ENCODE measurements at places on chromosomes 1 and 21. TPM values are rescaled to one million over a fixed set of nuclear protein-coding genes. Genes with fewer than 3 reads are reported as not detected.

TXLNA gene
- total RNA-seq: 45.8 TPM

SPRR1B gene
- total RNA-seq: not detected

DNA sequence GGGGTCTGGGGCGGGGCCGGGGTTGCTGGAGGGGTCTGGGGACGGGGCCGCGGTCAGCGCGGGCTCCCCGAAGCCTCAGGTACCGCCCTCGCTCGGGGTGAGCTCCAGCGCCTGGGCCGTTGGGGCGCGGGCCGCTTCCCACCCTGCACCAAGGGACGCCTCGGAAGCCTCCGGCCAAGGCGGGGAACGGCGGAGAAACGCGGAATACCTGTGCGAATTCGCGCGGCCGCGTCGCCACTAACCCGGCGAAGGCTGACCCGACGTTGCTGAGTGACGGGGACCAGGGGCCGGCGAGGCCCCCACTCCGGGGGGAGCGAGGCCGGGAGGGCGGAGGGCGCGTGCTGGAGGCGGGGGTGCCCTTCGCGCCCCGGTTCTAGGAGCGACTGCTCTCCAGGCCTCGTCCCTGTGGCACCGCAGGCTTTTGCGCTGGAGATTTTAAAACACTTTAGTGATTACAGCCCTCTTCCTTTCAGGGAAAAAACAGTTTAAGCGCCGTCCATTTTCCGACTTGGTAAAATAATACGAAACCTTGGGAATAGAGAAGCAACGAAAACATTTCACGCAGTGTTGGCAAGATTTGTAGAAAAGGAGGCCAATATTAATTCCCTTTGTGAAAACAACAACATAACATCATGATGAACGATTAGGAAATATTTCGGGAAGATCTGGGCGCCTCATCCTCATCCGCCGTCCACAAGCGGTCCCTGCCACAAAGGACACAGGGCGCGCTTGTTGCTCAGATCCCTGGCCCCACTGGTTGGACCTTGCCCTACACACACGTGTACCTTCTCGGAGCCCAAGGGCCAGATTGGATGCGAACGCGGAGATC is 971 bp upstream of the GNG4 start:
- DNase-seq: no peak

DNA sequence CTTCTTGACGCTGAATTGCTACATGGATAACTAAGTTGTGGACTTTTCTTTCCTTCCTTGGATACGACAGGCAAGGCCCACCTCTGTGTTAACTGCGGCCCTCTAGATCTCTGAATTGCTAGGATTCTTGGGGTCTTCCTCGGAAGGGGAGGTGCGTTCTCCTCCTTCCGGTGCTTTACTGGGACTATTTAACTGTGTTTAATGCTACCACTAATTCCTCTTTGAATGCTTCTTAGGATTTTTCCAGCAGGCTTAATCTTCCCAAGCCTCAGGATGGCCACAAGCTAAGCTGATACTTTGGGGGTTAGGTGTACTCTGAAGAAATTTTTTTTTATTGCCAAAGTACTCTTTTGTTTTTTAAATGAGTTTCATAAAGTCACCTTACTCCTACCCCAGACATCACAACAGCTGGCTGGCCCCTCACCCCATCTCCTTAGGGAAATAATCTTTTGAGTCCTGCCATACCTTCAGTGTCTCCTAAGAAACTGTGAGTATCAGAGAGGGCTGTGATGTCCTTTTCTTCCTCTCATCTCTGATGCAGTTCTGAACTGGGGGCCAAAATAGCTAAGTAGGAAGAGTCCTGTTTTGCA is 21.4 kb downstream of the KIRREL1 start:
- DNase-seq: no peak

GRCh38 chr1:175220853-175221556 is 28.4 kb upstream of the KIAA0040 start:
- DNase-seq: no peak

GRCh38 chr1:59516881-59517280 is 220.0 kb downstream of the FGGY start:
- peak; percentile 78 for DNase-seq

GRCh38 chr1:156648951-156649350 is 7.0 kb downstream of the BCAN start:
- no peak for DNase-seq

DNA sequence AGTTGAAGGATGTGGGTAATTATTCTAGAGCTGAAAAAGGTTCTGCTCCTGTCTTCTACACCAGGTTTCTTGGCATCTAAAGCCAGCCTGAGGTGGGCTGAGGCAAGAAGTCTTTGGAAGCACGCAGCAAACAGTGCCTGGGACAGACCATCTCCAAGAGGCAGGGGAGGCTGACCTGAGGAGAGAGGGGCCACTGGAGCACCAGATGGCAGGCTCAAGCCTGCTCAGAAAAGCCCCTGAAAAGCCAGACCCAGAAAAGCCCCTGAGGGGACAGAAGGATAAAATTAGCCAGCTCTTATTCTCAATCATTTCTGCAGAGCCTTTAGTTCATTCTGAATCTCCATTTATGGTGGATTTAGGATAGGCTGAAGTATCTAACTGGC is 17.1 kb downstream of the FCRL4 start:
- no peak for DNase-seq
